Suppressor macrophage treated with lipopolysaccharide for 4 hours (primary cell): ENCODE measurements at places on chromosomes 2 and 18.
A peak's percentile ranks its signal among the peaks of the same experiment; 100 is the strongest.

DNA sequence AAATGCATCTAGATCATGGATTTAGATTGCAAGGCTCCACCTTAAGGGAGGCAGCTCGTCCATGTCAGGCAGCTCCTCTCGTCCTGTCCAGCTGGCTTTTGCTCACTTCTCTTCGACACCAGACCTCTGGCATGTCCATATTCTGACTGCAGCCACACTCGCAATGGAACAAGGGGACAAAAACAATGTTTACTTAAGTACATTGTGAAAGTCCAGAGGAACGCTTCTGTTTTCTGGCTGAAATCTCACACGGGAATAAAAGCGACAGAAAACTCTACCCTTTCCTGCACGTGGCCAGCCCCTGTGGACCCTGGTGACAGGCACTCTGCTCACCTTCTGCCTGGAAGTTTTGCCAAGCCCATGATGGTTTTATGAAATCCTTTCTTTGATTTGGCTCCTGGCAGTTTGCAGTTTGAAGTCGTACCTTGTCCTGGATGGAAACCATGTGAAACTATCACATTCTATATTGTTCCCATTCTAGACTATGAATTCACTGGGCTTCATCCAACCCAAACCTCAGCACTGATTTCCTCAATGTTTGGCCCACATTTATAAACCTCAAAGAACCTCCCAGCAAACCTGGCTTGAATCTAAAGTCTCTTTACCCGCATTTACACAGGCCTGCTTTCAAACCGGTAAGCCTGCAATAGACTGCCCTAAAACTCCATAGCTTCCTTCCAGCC is 134.3 kb upstream of the PIEZO2 start:
- no peak for DNase-seq

DNA sequence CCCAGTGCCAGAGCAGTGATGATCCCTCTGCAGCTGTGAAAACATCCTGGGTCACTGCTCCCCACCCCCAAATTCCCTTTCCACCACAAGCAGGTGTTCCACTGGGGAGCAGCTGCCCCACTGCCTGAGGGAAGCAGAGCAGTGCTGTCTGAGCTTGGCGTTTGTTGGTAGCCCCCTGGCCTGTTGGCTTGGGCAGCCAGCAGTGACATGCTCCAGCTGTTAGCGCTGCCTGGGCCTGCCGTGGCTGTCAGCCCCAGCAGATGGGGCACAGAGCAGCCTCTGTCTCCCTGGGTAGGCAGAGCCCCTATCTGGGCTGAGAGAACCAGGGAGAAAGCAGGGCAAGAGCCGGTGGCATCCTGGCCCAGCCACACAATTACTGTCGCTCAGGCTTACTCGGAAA is 247.7 kb downstream of the GLI2 start:
- no peak for DNase-seq

DNA sequence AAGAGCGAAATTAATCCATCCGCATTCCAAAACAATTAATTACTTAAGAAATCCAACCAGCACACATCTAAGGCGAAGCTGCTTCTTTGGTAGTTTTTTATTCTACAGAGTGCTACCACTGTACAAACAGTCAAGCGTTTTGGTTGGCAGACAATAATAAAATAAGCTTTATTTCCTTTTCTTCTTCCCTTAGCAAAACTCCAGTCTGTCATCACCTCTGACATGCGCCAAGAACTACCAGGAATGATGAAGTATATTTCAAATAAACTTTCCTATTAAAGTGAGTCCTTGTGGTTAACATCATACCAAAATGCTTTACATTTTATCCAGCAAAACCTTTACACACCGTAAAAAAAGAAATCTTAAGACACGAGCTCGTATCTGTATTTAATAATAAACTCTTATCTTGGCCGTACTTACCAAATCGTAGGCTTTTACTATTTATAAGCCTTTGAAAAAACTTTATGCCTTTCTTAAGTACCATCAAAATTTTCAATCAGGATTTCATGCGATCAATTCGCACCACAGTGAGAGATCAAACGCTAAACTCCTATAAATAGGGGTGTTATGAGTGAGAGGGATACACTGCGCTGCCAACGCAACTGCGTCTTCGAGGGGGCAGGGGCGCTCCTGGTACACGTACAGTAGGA is 1.3 kb downstream of the ATL2 start:
- DNase-seq, result peak; percentile 28

DNA sequence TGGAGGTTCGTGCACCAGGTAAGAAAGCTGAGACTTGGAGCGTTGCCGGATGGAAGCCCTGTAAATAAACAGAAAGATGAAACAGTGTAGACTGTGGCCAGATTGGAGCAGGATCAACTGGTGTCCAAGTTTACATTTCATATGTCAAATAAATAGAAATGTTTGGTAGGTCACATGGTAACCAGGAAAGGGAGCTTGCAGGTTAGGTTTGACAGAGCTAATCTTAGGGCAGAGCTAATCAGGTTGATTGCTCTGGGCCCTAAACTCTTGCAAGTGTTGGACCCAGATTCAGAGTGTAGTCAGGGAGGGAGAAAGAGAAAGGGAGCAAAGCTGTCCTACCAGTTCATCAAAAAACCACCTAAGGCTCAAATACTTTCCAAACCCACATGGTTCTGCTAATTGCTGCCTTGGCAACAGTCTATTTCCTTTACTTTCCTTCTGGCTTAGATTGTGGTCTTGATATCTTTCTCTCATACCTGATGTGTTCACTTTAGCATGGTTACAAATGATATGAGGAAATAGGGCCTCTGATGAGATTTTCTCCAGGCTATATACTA is 63.2 kb downstream of the G6PC2 start:
- no peak for DNase-seq

DNA sequence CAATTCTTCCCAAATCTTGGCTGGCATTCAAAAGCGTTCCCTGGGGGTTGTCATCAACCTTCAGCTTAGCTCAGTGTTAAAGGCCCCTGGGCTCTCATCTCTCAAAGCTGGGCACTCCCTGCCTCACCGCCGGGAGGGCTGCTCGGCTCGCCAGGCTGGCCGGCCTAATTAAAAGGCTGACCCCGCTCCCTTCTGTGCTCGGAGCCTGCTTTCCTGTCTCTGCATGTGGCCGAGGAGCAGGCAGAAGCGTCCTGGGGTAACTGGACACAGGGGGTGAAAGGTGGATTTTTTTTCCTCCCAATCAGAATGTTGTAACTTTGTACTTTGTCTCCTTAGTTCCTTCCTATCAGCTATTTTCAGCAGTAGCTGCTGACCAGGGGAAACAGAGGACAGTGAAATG is 231.1 kb downstream of the GBX2 start:
- DNase-seq, result no peak

DNA sequence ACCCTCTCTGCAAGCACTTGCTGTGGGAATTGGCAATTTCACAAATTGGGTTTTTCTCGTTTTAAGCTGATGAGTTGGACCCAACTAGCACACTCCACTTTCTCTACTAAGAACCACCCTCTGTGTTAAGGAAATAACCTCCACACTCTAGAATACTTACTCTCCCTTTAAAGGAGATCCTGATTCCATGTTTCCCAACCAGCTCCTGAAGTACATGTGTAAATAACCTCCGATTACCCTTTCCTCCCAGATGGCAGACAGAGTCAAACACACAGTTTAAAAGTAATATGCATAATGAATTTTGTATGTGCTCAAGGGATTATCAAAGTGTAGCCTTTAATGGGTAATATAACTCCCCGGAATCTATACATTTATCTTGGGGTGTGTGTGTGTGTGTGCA is 171.3 kb upstream of the OSR1 start:
- DNase-seq, result no peak

- peak; percentile 64 for DNase-seq
These were observed 33.5 kb downstream of the PNO1 start for GRCh38 chr2:68190991-68191731.

DNA sequence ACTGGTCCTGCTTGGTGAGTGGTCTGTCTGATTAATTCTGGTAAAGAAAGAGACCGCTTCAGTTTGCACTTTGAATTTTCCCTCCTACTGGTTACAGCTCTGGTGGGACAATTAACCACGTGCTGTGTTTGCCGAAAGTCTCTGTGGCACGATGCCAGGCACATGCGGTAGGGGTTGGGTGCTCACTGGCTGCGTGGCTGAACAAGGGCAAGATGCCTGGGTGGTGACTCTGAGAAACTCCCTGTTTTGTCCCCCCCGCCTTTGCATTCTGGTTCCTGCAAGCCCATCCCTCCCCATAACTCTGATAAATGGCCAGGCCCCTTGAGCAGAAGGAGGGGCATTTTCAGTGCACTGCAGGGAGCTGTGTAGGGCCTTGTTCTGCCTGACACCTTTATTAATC is 206.1 kb downstream of the TFCP2L1 start:
- no peak for DNase-seq

GRCh38 chr2:3738454-3738853 is 35.1 kb downstream of the DCDC2C start:
- no peak for DNase-seq

GRCh38 chr2:241498115-241499070 is 10.0 kb downstream of the STK25 start:
- DNase-seq, result no peak

GRCh38 chr18:7307526-7307925 is 76.6 kb downstream of the LRRC30 start:
- DNase-seq, result no peak

- DNase-seq, result peak; percentile 38
These were observed 120.0 kb upstream of the RBMS1 start for GRCh38 chr2:160613466-160614153.

GRCh38 chr2:70664525-70664924 is 103.5 kb downstream of the ADD2 start:
- no peak for DNase-seq

DNA sequence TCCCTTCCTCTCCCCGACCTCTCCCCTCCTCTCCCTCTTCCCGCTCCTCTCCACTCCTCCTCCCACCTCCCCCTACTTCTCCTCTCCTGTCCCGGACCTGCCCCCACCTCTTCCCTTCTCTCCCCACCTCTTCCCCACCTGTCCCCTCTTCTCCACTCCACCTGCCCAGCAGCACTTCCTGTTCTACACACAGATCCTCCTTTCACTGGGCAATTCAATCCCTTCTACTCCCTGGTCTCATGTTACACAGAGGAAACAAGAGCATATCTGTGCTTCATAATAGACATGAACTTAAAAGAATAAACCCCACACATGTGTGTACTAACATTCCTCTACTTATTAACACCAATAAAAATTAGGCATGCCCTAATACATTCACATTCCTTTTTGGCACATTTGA is 34.8 kb downstream of the TIMM21 start:
- no peak for DNase-seq

- no peak for DNase-seq
These were observed 48.4 kb downstream of the PLEKHA3 start for GRCh38 chr2:178528647-178529046.

DNA sequence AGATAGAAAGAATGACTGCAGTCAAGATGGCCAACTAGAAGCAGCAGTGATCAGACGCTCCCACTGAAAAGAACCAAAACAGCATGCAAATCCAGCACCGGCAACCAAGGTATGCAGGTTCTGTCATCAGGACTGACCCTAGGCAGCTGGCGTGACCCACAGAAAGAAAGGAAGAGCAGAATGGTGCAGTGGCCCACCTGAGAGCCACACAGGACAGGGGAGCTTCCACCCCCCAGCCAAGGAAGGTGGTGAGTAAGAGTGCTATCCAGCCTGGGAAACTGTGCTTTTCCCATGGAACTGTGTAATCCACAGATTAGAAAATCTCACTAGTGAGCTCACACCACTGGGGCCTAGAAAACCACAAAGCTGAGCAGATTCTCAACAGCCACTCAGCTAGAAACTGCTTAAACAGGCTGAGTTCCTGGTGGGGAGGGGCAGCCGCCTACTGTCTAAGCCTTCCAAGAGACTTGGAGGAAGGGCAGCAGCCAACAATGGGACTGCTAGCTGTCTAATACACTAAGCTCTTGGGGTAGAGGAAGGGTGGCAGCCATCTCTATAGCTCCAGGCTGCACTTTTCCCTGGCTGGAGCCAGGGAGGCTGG is 127.9 kb downstream of the EVA1A start:
- no peak for DNase-seq

DNA sequence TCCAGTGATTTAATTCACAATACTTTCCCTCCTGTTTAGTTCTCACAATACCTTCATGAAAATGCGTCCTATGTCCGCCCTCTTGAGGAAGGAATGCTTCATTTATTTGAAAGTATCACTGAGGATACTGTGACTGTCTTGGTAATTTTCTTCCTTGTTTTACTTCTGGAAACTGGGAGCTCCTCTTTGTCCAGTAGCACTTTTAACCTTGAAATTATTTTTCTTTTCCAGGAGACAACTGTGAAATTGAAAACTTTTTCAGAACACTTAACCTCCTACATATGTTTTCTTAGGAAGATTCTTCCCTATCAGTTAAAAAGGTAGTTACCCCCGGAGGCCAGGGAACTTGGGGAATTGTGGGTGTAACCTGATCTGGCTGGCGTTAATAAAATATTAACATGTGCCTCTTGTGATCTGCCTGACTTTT is 58.9 kb upstream of the STON1 start:
- DNase-seq, result no peak

DNA sequence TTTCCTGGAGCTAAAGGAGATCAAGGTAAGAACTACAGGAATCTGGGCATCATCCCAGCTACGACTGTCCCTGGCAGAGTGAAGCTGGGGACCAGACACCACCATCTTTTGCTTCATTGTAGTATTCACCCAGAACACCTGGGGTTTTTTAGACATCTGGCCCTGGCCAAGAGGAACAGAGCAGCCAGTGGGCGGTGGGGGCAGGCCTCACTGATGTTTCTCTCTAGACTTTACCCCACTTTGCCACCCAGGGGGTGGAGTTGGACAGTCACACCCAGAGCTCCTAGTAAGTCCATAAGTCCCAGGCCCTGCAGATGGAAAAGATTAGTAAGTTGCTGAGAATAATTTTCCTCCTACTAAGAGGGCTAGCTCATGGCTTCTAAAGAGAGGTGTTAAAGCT is 39.6 kb downstream of the MARCO start:
- no peak for DNase-seq

DNA sequence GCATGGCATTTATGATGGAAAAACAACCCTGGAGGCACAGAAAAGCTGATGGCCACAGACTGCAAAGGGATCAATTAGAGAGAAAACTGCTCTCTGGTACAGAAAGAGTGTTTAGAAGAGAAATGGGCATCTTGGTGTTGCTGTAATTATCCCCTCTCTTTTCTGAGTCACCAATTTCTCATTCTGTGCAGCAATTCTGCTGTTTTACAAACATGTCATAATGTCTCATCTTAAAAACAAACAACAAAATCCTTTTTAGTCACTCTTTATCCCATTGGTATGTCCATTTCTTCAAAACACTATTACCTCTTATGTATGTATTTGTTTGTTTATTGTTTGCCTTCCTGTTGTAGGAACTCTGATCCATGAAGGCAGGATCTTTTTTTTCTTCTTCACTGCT is 73.9 kb upstream of the HK2 start:
- DNase-seq, result peak; percentile 39

- no peak for DNase-seq
These were observed 419 bp downstream of the EPHA4 start for GRCh38 chr2:221571551-221572218.

GRCh38 chr2:82317012-82317411 is 2012.5 kb upstream of the LRRTM1 start:
- DNase-seq, result no peak

- no peak for DNase-seq
These were observed 471.2 kb upstream of the HS6ST1 start for GRCh38 chr2:128789776-128790455.

- DNase-seq, result peak; percentile 31
These were observed 604 bp downstream of the RALBP1 start for GRCh38 chr18:9475643-9476591.

- no peak for DNase-seq
These were observed 185.4 kb upstream of the SKOR2 start for GRCh38 chr18:47436871-47437270.
